ENCODE measurements at places on chromosomes 1 and 21. TPM values are rescaled to one million over a fixed set of nuclear protein-coding genes. Genes with fewer than 3 reads are reported as not detected.

The MX2 gene
- polyA plus RNA-seq = 6.1 TPM

The ZNF678 gene
- 8.2 TPM for polyA plus RNA-seq

The CCDC30 gene
- polyA plus RNA-seq = 1.8 TPM

The LEMD1 gene
- polyA plus RNA-seq = 3.7 TPM
